Activated naive CD4-positive, alpha-beta T cell treated with anti-CD3 and anti-CD28 coated beads, Interleukin-2, amount 10 ng/mL, durations not matched to agents 7 days and 5 days (primary cell): ENCODE measurements at places on chromosomes 16 and 17.

- peaks cover 31% of the 10 kb centered on the region for H3K4me1 ChIP-seq
- no peaks in the 10 kb centered on the region for H3K36me3 ChIP-seq
- no peak overlapping the region for H3K4me3 ChIP-seq
- no peak overlapping the region for H3K27ac ChIP-seq
- peaks cover 13% of the 10 kb centered on the region for H3K27me3 ChIP-seq
These were observed 22.3 kb upstream of the MPRIP start for GRCh38 chr17:17019891-17020456.

DNA sequence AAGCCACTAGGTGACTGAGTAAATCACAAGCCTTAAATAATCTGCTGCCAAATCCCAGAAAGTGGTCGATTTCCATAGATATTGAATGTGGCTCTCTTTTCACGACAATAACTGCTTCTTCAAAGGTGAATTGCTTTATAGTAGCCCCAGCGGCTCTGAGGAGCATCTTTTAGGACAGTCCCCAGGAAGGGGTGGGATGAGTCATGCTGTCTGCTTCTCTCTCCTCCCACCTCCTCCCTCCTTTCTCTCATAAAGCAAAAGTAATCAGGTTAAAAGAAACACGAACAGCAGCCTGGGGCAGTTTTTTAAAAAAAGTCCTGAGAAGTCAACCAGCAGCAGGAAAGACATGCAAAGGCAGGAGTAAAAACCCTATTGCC lies 1.8 kb downstream of the KIAA0513 start:
- peak overlapping the region; percentile 94 for H3K27ac ChIP-seq
- peak; percentile 61 for DNase-seq
- H3K4me1 ChIP-seq, result peaks cover 42% of the 10 kb centered on the region
- no peaks in the 10 kb centered on the region for H3K36me3 ChIP-seq
- peak overlapping the region; percentile 87 for H3K4me3 ChIP-seq

DNA sequence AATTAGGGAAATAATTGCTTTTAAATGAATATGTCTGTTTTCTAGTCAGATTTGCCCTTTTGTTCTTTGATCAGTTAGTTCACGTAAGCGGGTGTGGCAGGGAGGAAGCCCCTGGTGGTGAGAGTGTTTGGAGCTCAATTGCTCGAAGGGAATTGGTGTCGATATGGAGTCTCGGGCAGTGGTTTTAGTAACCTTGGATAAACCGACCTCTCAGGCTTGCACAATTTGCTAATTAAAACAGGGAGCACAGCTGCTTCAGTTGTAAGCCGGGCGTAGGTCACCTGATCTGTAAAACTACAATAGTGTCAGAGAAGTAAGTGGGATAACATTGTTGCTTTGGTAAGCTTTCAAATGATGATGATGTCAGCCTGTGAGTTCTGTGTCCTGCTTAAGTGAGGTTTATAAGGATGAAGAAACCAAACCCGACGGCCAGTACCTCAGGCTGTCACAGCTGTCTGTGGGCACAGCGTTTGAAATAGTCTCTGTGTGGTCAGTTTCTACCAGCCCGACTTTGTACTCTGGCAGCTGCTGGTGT lies 2.9 kb downstream of the ZNF750 start:
- H3K27ac ChIP-seq, result no peak overlapping the region
- H3K4me1 ChIP-seq, result peaks cover 4% of the 10 kb centered on the region
- H3K36me3 ChIP-seq, result peaks cover 6% of the 10 kb centered on the region
- H3K4me3 ChIP-seq, result no peak overlapping the region
- DNase-seq, result no peak

- H3K4me1 ChIP-seq, result no peaks in the 10 kb centered on the region
- H3K27me3 ChIP-seq, result no peaks in the 10 kb centered on the region
- H3K36me3 ChIP-seq, result peaks cover 14% of the 10 kb centered on the region
- no peak overlapping the region for H3K4me3 ChIP-seq
- DNase-seq, result no peak
- no peak overlapping the region for H3K27ac ChIP-seq
These were observed 90.0 kb downstream of the CFDP1 start for GRCh38 chr16:75343286-75343685.

GRCh38 chr17:7550344-7550743 lies 1.5 kb downstream of the TNFSF12 start:
- H3K36me3 ChIP-seq, result peaks cover 47% of the 10 kb centered on the region
- no peak for DNase-seq
- H3K27me3 ChIP-seq, result no peaks in the 10 kb centered on the region
- peaks cover 71% of the 10 kb centered on the region for H3K4me1 ChIP-seq

GRCh38 chr17:29291163-29291752 lies 2.7 kb downstream of the NUFIP2 start:
- peaks cover 4% of the 10 kb centered on the region for H3K27me3 ChIP-seq
- H3K4me1 ChIP-seq, result peaks cover 59% of the 10 kb centered on the region
- DNase-seq, result no peak
- peak overlapping the region; percentile 81 for H3K4me3 ChIP-seq
- peaks cover 53% of the 10 kb centered on the region for H3K36me3 ChIP-seq

GRCh38 chr17:30199600-30199999 lies 35.9 kb downstream of the SLC6A4 start:
- no peak overlapping the region for H3K27ac ChIP-seq
- no peaks in the 10 kb centered on the region for H3K4me1 ChIP-seq
- H3K36me3 ChIP-seq, result no peaks in the 10 kb centered on the region
- no peak overlapping the region for H3K4me3 ChIP-seq
